ENCODE measurements at places on chromosomes 4 and X.

GRCh38 chr4:102526532-102526931 lies 25.4 kb downstream of the NFKB1 start:
- DNase-seq: no peak

GRCh38 chr4:42066402-42066801 lies 76.1 kb downstream of the SLC30A9 start:
- no peak for DNase-seq

DNA sequence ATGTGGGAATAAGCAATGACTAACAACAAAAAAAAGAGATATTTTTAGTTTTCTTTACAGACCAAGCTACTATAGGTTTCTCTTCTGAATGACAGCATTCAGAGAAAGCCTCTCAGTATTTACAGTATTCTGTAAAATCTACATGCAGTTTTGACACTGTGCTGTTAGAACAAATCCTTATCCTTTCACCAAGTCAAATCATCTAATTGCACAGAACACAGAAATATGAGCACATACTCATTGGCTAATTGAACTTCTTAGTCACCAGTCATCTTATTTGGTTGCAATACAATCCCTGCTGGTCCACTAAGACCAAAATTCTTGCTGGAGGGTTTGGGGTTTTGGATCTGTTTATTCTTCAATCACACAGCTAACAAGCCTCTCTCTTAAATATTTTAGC lies 5.7 kb downstream of the ACOT9 start:
- no peak for DNase-seq

GRCh38 chrX:3771766-3772165 lies 58.3 kb upstream of the PRKX start:
- no peak for DNase-seq

DNA sequence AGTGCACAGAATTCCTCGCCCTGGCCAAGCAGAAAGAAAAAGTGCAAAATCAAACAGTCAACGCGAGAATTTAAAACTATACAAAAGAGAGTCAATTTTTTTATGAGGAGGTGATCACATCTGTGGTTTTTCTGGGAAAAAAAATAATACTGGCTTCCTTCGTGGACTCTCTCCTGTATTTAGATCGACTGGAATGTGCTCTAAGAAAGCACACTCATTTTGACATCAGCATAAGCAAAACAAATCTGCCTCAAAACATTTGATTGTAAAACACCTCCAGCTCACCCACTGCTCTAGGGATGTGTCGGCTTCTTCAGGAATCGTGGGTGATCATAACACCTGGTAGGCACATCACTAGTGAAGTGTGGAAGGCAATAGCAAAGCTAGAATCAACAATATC lies 417.4 kb upstream of the FAT1 start:
- no peak for DNase-seq

DNA sequence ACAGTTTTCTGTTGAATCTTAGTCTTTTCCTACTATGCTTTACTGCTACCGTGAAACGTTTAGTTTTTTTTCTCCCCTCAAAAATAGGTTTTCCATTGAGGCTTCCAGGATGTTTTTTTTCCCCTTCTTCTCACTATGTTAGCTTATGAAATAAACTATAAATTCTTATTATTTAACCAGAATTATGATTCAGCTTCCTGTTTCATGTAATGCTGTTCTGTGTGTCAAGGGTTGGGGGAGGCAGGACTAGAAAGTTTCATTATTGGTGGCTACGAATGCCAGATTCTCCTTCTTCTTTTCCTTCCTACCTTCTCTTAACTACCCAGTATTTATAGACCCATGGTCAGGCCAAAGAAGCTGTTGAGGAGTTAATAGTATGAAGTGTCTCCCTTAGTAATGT lies 11.8 kb downstream of the CLCN5 start:
- no peak for DNase-seq

- DNase-seq: no peak
Measured at GRCh38 chr4:142355421-142355930, 490.6 kb downstream of the INPP4B start.

DNA sequence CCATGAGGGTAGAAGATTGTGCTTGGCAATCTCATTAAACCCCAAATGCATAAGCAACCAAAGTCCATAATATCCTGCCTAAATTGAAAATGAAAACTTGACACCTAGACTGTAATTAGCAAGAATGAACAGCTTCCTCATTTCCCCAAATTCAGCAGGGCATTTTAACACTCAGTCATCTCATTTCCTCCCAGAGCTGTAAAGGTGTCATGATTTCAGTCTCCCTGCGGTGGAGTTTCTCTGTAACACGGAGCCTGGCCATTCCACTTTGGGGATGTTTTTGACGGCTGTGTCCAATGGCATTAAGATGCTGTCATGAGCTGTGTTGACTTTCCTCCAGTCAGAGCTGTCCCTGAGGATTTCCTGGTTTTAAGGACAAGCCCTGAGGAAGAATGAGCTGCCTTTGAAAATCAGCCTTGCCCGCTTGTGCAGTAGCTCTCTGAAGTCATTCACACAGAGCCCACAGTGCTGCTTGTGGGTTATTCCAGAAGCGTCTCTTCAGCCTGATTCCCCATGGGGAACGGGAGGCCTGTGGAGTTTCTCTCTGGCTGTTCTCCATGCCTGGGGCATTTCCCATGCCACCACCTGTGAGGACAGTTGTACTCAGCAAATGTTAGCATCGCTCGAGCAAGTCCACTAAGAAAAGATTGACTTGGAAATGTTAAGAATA lies 187.0 kb downstream of the MID1 start:
- no peak for DNase-seq

DNA sequence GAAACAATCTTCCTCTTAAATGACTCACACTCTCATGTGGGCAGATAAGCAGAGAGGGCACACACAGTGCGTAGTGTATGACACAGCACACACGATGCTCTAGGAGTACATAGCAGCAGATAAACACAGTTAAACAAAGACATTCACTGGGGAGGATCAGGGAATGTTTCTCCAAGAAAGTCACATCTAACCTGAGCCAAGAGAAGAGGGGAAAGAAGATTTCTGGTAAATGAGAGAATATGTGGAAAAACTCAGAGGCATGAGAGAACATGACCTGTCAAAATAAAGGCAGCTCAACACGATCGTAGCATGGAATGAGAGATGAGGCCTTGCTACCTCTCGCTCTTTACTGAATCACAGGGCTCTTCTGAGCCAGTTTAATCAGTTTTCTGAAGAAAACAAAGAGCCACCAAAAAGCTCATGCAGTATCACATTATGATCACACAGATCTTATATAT lies 251.0 kb downstream of the ANK2 start:
- DNase-seq: no peak

DNA sequence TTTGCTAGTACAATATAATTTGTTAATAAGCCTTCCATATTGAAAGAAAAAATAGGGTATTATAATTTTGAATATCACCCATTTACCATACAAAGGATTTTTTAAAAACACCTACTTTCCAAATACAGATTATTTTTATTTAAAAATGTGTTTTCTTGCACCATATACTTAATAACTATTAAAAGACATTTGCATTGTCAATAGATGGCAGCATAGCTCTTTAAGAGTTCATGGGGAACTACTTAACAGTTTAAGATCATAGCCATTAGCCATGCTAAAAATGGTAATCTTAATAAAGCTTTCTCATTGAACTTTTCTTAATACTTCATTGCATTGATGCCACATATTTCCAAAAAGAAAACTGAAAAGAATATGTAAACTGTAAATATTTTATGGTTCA lies 1995.9 kb downstream of the C4orf33 start:
- no peak for DNase-seq

- no peak for DNase-seq
Measured at GRCh38 chrX:150366951-150367545, 3.9 kb downstream of the MAMLD1 start.

DNA sequence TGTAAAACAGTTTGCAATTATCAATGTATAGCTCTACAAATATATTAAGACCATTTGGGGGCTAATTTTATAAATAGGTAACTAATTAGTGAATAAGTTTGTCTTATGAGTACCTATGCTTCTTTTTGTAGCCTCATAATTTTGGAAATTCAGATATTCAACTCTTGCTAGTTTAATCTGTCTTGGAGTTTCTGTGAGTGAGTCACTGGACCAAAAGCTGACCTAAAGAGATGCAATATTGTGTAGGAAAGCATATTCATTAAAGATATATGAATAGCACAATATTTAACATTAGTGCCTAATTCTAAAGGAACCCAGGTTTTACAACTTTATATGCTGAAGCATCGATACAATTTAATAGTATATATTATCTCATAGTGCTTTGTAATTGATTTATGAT lies 161.3 kb upstream of the PCDH18 start:
- no peak for DNase-seq

- no peak for DNase-seq
Measured at GRCh38 chrX:136674270-136674985, 26.5 kb downstream of the CD40LG start.

GRCh38 chr4:10053635-10054453 lies 32.5 kb upstream of the SLC2A9 start:
- peak; percentile 42 for DNase-seq

GRCh38 chr4:2948895-2949781 lies 14.1 kb downstream of the NOP14 start:
- peak; percentile 67 for DNase-seq

DNA sequence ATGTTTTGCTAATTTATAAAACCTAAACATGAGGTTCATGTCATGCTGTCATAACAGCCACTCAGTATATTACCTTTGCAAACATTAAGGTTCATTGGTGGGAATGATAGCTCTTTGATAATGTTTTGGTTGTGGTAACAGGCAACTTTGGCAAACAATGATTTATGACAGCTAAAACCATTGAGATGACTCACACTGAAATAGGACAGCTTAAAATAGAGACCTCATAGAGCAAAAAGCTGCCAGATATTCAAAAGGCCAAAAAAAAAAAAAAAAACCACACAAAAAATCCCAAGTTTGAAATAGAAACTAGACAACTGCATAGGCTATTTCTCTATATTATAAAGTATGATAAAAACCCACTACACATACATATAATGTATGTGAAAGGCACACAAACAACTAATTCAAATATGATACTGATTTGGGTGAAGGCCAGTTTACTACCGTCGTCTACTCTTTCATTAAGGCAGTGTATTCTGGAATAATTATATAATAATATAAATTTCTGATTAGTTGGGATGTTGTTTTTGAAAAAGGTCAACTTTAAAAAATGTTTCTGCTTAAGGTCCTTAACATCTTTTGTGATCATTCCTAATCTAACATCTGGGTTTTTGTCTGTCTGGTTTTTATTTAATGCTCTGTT lies 646.0 kb upstream of the PITX2 start:
- DNase-seq: no peak

DNA sequence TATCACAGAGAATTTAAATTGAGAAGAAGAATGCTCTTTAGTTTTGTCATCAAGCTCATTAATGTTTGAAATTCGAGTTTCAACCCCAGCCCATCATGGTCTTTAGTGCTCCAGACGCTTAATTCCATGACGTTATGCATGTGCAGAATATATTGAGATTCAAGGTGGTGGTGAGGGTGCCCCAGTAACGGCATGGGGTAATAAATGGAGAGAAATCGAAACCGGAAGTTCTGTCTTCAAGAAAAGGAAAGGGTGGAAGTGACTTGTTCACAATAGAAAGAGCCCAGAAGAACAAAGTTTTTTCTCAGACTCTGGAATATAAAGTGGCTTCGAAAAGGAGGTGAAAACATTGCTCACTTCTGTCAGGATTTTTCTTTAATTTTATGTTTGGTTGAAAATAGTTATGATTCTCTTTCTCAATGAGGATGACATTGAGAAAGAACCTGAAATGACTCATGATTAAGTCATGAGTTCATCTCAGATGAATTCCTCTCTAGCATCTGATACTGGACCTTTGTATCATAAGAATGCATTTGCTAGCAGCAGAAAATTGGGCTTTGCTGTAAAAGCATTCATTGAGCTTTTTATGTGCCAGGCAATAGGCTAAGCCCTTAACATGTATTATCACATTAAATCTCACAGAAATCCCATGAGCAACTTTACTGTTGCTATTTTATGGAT lies 779 bp upstream of the DDX60L start:
- no peak for DNase-seq

GRCh38 chr4:60389633-60390032 lies 810.5 kb upstream of the ADGRL3 start:
- no peak for DNase-seq

- no peak for DNase-seq
Measured at GRCh38 chrX:81263059-81263458, 61.2 kb downstream of the SH3BGRL start.

Measured in vagina (tissue), 2 donors.